GM19239 (cell line): ENCODE measurements at places on chromosomes 16 and 17.

- DNase-seq = peak; percentile 36
Measured at GRCh38 chr16:81625544-81626153, 153.4 kb upstream of the PLCG2 start.

- no peak for DNase-seq
Measured at GRCh38 chr17:57984261-57984890, 3.7 kb downstream of the VEZF1 start.

GRCh38 chr17:44409309-44410028, 20.0 kb upstream of the ITGA2B start:
- DNase-seq = no peak

GRCh38 chr17:68290268-68290954, 516 bp downstream of the SLC16A6 start:
- DNase-seq = no peak

DNA sequence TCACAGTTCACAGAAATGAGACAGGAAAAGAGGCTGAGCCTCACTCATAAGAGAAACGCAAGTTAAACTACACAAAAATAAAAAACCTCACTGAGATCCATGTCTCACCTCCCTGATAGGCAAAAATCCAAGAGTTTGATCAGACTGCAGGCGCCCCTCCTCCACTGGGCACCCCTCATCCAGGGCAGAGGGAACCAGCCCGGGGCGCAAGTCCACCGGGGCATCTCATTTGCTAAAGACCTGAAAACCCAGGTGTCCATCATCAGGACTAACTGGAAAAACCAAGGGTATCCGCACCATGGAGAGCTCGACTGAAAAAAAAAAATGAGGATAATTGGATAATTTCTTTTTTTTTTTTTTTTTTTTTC, 2.6 kb downstream of the HBZ start:
- no peak for DNase-seq

GRCh38 chr17:18919963-18920362, 32.0 kb upstream of the SLC5A10 start:
- DNase-seq = no peak

DNA sequence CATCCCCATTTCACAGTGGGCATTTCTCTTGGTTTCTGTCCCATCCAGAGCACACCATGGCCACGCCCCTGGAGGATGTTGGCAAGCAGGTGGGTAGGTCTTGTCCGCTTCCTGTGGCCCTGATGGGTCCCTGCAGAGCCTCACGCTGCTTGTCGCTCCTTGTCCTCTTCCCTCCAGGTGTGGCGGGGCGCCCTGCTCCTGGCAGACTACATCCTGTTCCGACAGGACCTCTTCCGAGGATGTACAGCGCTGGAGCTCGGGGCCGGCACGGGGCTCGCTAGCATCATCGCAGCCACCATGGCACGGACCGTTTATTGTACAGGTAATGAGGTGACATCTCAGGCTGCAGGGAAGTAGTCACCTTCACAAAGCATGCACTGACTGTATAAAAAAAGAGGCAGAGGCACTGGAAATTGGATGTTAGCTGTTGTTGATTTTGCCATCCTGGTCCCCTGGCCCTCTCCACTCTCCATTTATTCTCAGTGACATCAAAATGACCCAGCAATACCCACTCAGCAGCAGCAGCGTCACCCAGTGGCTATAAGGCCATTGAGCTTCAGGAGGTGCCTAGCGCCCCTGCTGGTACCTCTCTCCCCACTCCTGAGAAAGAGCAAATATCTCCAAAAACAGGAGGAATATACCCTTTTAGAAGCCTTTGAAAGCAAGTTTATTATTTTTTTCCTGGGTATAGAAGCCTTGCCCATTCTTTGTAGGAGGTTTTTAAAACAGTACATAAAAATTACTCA, 13.7 kb downstream of the METTL22 start:
- DNase-seq = no peak

GRCh38 chr17:73748508-73748907, 104.3 kb upstream of the SDK2 start:
- DNase-seq = no peak
